NCI-H187 treated with DMSO at 0.1 percent for 48 hours (cell line): ENCODE measurements at places on chromosomes 13 and 19.

DNA sequence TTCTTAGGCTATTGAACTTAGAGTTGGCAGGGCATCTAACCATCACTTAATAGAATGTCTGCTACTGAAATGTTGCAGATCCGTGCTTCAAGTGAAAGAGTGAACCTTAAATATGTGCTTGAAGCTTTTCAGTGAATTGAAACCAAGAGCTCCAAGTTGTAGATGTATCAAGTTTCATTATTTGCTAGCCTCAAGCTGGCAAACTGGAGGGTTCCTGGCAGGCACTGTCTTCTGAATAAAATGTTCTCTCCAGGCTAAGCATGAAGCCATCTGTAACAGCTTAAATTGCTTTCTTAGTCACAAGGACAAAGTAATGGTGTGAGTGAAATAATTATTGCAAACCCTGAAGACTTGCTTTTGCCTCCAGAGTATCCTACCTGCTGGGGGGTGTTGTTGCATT, 415.0 kb upstream of the SPRY2 start:
- DNase-seq: no peak

DNA sequence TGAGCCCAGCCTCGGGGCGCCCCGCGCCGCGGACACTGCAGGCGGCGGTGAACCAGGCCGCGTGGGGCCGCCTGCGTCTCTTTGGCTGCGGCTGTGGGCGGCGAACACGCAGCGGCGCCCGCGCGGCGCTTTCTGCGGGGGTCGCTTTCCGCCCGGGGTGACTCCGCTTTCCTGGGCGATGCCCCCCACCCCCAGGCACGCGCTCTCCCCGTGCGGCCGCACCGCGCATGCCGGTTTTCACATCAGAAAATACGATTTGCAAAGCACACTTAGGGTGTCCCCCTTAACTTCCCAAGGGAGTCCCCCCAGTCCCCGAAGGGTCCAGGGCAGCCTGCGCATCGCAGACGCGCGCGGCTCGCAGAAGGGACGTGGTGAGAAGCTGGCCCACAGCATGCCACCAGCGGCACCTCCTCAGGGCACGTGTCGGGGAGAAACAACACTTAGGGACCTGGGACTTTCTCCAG, 5.3 kb downstream of the F7 start:
- no peak for DNase-seq

GRCh38 chr19:47274891-47275761, 441 bp downstream of the INAFM1 start:
- no peak for DNase-seq

DNA sequence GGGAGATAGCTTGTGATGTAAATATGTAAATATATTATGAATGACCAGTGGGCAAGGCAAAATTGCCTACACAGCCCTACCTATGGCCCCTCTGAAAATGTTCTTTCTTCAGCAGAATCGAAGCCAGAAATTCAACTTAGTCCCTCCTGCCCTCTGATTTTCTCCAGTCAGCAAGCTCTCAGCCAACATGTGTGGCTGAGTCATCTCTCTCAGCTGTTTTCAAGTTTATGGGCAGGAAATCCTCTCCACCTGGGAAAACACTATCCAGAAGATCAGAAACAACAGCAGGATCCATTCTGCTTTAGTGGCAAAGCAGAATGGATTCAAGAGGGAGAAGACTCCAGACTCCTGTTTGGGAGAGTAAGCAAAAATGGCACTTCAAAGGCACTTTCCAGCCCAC, 8.9 kb upstream of the ZNF527 start:
- DNase-seq: no peak

DNA sequence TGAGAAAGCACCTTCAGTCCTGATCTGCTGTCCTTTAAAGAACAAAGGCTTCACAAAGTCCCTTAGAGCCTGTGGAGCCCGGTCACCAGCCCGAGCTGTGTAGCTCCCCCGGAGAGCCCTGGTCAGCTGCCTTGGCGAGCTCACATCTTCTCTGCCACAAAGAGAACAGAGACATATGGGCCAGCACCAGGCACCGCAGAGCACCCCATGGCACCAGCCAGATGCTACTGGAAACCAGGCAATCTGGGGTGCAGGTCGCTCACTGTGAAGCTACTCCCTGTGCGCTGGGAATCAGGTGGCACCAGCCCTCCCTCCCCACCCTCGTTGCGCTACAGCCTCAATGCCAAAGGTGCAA, 44.3 kb upstream of the F7 start:
- no peak for DNase-seq

DNA sequence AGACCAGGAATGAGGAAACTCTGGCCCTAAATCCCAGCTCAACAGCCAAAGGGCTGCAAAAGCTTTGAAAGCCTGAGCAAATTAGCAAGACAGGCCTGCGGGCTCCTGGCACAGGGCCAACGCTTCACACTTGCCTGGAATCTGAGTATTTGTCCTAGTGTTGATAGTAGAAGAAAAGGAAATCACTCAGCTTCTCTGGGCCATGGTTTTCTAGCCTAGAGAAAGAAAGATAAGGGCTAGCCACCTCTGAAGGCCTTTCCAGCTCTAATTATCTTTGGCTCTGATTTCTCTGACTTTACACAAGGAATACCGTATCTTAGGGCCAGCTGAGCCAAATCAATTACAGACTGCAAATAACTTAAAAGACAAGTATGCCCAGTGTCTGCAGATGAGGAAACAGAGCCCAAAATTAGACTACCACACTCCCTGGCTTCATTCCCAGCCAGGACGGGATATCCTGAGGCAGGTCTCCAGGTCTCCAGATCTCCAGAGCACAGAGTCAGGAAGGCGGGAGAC, 69.6 kb downstream of the STK24 start:
- DNase-seq: peak; percentile 79

DNA sequence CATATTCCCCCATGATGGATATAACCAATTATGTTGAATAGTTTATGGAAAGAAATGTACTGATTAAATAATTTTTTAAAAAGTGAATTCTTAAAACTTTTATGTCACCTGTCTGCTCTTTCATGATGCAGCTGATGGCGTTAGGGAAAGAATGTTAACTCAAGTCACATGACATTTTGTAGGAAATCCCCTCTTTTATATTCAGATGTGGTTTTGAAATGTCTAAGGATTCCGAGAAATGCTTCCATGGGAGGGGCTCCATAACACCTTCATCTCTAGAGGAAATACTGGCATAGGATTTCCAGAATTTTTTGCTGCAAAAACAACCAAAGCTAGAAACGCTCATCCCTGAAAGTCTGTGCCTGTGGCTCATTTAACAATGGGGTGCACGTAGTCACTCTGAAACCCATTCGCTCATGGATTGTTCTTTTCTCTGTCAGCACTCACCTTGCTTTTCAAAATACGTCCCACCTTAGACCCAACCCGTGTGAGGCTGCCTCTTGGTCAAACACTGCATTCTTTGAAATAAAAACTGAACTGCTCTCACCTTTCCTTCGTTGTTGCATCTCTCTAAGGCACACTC, 288.9 kb downstream of the SHISA2 start:
- no peak for DNase-seq

DNA sequence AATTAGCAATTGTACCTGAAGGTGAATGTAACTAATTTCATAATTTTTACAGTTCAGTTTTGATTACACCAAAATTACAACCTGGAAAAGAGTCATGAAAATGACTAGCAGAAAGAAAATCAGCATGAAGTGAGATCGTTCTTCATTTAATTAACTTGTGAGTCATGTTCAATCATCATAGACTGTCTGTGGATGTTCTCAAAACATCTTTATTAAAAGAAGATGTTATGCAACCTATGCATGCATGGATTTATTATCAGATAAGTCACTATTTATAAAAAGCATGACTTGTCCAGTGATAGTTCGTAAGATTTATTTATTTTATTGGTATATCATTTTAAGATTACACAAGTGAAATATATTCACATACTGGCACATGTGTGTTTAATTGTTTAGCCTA, 245.9 kb downstream of the ITGBL1 start:
- no peak for DNase-seq

DNA sequence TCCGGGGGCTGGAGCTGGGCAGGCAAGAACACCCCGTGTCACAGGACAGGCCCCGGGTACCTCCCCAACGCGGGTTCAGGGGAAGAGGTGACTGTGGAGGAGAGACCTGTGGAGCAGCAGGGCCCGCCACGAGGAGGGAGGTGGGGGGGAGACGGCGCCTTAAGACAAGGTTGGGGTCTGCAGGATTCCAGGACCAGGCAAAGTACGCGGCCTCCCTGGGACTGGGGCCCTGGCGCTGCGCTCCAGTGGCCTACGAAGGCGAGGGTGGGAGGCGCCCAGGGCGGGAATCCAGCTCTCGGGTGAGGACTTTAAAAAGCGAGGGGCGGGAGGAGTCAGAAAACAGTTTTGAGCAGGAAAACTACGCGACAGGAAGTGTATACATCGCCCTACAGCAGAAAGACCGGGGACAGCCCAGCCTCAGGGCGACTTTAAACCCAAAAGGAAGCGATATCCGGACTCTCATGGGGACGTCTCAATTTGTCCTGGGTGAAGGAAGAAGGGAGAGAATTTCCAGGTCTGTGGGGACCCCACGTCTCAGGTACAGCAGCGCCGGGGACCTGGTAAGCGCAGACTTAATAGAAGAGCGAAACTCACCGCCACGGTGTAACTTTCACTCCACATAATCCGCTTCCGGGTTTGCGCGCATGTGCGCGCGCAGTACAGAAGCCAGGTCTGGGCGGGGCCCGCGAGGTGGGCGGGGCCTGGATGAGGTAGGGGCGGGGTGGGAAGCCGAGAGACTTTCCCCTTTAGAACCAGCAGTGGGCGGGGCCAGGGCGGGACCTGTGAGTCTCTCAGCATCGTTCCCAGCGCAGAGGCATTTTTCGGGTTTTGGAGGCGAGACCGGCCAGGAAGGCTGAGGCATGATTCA, at the start of gene ZNF83:
Gene ZNF83 (minus strand): TSS at position 638 of the 868 bp plus-strand sequence.
- peak; percentile 69 for DNase-seq

DNA sequence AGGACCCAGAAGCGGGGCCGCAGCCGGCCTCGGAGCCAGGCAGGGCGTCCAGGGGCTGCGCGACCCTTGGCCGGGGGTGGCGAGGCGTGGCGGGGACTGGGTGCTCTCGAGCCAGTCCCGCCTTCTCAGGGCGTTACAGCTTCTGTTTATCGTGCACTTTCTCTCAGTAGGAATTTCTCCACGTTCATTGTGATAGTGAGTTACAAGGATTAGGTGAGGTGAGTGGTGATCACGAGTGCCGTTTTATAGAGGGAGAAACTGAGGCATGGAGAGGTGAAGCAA, 600 bp downstream of the AP1M1 start:
- no peak for DNase-seq

GRCh38 chr13:102697264-102697663, 2.4 kb upstream of the METTL21C start:
- no peak for DNase-seq

DNA sequence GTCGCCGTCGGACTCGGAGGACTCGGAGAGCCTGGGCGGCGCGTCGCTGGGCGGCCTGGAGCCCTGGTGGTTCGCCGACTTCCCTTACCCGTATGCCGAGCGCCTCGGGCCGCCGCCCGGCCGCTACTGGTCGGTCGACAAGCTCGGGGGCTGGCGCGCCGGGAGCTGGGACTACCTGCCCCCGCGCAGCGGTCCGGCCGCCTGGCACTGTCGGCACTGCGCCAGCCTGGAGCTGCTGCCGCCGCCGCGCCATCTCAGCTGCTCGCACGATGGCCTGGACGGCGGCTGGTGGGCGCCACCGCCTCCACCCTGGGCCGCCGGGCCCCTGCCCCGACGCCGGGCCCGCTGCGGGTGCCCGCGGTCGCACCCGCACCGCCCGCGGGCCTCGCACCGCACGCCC, 2.5 kb upstream of the GRWD1 start:
- no peak for DNase-seq

DNA sequence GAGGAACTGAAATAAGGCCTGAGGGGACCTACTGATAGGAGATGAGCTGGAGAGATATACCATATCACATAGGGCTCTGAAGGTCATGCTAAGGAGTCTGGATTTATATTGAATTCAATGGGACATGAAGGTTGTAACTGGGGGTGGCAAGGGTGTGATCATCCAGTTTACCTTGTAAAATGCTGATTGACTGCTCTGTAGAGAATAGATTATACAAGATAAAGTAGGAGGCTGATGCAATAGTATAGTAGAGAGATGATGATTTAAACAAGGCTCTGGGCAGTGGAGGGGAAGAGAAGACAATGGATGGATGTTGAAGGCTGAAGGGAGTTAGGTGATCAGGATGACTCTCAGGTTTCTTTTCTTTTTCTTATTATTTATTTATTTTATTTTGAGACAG, 18.0 kb upstream of the PAN3 start:
- no peak for DNase-seq
